ENCODE measurements at places on chromosomes 2 and 18.

GRCh38 chr2:65845442-65846182, 413.2 kb upstream of the SPRED2 start:
- DNase-seq, result no peak

DNA sequence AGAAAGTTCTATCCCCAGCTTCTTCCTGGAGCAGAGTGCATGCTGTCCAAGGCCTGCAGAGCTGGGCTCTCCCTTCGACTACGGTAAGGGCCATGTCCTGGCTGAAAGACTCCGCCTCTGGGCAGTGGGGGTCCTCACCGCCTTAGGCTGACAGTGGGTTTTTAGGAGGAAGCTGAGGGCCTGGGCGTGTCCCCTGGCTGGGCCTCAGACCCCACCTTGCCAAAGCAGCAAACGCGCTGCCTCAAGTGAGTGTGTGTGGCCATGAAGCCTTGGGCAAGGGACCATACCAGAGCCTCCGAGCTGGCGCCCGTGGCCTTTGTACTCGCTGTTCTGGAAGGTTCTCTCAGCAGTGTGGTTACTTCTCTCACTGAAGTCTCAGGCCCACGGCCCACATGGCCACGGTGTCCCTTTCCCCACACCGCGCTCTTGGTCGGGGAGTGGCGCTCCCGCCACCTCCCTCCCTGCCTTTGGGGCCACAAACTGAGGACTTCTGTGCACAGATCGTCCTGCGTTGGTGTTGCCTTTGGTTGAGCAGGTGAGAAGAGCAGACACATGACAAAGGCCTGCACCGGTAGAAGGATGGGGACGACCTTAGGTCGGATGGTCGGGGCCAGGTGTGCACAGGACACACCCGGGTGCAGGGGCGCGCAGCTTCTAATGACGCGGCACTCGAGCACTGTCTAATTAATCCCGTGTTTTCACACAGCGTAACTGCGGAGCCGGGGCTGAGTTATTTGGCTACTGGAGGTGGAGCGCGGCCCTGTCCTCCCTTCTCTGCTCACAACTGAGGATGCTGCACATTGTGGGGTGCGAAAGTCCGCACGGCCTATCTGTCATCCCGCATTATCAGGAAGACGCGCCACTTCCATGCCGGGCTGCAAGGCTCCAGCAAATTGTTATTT, 121.6 kb downstream of the PTGR3 start:
- no peak for DNase-seq

GRCh38 chr2:231512222-231512621, 18.0 kb downstream of the NMUR1 start:
- DNase-seq, result no peak

DNA sequence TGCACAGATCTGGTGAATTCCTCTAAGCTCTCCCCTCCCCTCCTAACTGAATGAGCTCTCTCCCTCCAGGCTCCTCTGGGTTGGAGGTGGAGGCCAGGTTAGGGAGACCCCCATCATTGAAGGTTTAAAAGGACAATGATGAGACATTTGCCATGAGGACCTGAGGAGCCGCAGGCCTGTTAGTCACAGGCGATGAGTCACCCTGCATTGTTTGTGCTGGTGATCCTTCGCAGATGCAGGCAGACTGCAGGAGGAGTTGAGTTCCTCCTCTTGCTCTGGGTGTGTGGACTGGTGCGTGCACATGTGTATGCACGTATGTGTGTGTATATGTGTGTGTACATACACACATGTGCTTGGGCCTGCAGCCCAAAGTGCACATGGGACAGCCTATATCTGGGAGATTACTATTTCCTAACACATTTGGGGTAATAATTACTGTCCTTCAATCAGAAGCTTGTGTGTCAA, 42.0 kb downstream of the MCFD2 start:
- DNase-seq, result peak; percentile 73

GRCh38 chr2:36404318-36404717, 48.7 kb downstream of the CRIM1 start:
- DNase-seq, result no peak

GRCh38 chr2:128404709-128405466, 86.2 kb upstream of the HS6ST1 start:
- DNase-seq, result no peak

DNA sequence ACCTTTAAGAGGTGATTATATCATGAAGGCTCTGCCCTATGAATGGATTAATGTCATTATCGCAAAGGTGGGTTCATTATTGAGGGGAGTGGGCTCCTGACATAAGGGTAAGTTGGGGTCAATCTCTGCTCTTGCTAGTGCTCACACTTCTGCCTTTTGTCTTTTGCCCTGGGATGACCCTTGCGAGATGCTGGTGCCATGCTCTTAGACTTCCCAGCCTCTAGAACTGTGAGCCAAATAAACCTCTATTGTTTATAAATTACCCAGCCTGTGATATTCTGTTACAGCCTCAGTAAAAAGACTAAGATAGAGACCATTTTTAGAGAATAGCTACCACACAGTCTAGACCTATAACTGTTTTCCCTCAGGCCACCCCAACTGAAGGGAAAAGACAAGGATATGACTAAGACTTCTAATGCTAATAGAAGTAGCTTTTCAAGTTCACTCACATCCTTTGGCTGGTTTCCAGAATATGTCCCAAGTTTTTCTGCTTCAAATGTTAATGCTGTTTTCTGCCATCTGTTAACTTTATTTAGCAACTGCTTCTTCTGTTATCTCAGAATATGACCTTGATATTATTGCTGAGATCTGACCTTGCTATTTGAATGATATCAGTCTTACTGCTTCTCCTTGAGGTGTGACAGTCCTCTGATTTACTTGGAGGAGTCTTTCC, 65.1 kb upstream of the STAM2 start:
- DNase-seq, result no peak
